CD4-positive, alpha-beta T cell (primary cell): ENCODE measurements at places on chromosomes 4 and X. TPM values are rescaled to one million over a fixed set of nuclear protein-coding genes. Genes with fewer than 3 reads are reported as not detected.

The LINC00632 gene
- 9.4 TPM for total RNA-seq

The SPOCK3 gene
- not detected for total RNA-seq

The NPY2R gene
- total RNA-seq, result not detected

The CFAP47 gene
- total RNA-seq, result not detected

The ARMCX4 gene
- total RNA-seq, result 20.5 TPM

The CDX4 gene
- not detected for total RNA-seq

The TLR8 gene
- 0.08 TPM for total RNA-seq

The CCNA2 gene
- total RNA-seq, result 0.34 TPM

The MXRA5 gene
- not detected for total RNA-seq

The PNMA5 gene
- 0.20 TPM for total RNA-seq

The AADAT gene
- total RNA-seq, result not detected

The MAGEE2 gene
- total RNA-seq, result not detected

The MGARP gene
- total RNA-seq, result not detected

The PDGFRA gene
- total RNA-seq, result not detected

The HMGB3 gene
- 4.0 TPM for total RNA-seq

The SPANXB1 gene
- total RNA-seq, result not detected

The SERPINA7 gene
- total RNA-seq, result not detected

The ATXN3L gene
- not detected for total RNA-seq

The GPC4 gene
- not detected for total RNA-seq

The UGT2B15 gene
- not detected for total RNA-seq

The PRSS48 gene
- total RNA-seq, result not detected

The SLC10A6 gene
- total RNA-seq, result not detected

The GATA1 gene
- not detected for total RNA-seq

The PAGE2 gene
- total RNA-seq, result not detected

The TMEM271 gene
- total RNA-seq, result not detected

The PPEF2 gene
- 0.49 TPM for total RNA-seq

The VCX3B gene
- not detected for total RNA-seq

The PROM1 gene
- not detected for total RNA-seq

The CDKL5 gene
- total RNA-seq, result 2.2 TPM

The POLN gene
- 2.1 TPM for total RNA-seq

The C4orf36 gene
- not detected for total RNA-seq

The AKAP14 gene
- total RNA-seq, result not detected

The GAGE12J gene
- total RNA-seq, result not detected

The FAM149A gene
- 0.61 TPM for total RNA-seq

The UCP1 gene
- total RNA-seq, result not detected

The SMAD1 gene
- total RNA-seq, result 11.5 TPM

The CASK gene
- total RNA-seq, result 44.6 TPM

The SMIM10L2A gene
- 1.3 TPM for total RNA-seq

The RRAGB gene
- 8.5 TPM for total RNA-seq

The IQSEC2 gene
- total RNA-seq, result 0.85 TPM

The KLHL5 gene
- 17.7 TPM for total RNA-seq

The COX7B2 gene
- total RNA-seq, result not detected

The ANOS1 gene
- total RNA-seq, result not detected

The MBTPS2 gene
- 3.4 TPM for total RNA-seq

The PGAM4 gene
- not detected for total RNA-seq

The RPL36A gene
- total RNA-seq, result 536 TPM

The PPP1R2C gene
- not detected for total RNA-seq

The ZFP42 gene
- not detected for total RNA-seq

The DRD5 gene
- not detected for total RNA-seq

The TCEAL2 gene
- 1.2 TPM for total RNA-seq

The CLDN34 gene
- not detected for total RNA-seq

The BLTP1 gene
- total RNA-seq, result 86.9 TPM

The GLRA2 gene
- total RNA-seq, result not detected

The PRDM8 gene
- total RNA-seq, result 4.2 TPM

The ATP2B3 gene
- total RNA-seq, result not detected
